ENCODE measurements at places on chromosomes 7 and 10.

DNA sequence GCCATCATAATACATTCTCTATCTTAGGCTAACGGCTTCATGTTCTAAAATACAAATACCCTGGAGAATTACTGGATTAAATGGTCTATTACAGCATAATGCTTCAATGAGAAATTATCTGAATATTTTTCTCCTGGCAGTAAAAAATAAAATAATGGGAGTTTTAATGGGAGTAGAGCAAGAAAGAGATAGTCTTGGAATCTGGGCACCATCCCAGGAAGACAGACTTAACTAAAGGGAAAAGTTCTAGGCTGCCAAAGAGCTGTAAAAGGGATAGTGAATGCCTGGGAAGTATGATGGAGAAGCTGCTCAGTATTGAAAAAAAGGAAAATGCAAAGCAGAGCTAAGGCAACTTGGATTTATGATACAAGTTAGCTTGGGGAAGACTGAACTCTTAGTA, 12.1 kb upstream of the SYPL1 start:
- DNase-seq = no peak

DNA sequence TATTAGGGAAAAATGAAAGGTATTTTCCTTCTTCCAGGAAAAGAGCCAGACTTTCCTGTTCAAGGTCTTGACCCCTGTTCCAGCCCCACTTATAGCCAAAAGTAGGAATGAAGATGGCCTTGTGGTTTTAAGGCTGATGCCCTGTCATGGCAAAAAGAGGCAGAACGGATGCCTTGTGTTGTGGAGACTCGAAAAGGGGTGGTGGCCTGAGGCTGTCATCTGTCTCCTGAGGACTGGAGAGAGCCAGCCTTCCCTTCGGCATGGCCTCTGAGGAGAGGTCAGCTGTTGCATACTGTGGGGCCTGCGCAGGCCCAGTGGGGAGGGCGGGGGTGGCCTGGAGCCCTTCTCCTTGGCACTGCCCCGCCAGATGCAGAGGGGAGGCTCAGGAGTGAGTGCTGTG, 166.0 kb upstream of the EEPD1 start:
- no peak for DNase-seq

- no peak for DNase-seq
Observed at GRCh38 chr7:1560620-1561031, 4.6 kb upstream of the TMEM184A start.

- DNase-seq = no peak
Observed at GRCh38 chr10:85177767-85178166, 849.4 kb downstream of the CCSER2 start.

DNA sequence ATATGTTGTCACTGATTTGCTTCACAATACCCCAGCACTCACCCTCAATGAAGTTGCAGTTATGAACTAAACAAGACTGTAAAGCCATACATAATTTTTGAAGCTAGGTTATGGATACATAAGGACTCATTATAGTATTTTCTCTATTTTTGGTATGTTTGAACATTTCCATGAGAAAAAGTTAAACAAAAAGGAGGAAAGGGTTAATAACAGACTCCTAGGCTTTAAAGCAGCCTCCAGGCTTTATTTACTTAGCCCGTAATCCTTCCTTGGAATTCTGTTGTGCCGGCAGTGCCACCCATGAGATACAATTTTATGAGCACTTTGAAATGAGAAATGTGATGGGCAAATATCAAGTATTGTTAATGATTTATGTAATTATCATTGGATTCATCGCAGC, 2.1 kb upstream of the DENND11 start:
- no peak for DNase-seq

DNA sequence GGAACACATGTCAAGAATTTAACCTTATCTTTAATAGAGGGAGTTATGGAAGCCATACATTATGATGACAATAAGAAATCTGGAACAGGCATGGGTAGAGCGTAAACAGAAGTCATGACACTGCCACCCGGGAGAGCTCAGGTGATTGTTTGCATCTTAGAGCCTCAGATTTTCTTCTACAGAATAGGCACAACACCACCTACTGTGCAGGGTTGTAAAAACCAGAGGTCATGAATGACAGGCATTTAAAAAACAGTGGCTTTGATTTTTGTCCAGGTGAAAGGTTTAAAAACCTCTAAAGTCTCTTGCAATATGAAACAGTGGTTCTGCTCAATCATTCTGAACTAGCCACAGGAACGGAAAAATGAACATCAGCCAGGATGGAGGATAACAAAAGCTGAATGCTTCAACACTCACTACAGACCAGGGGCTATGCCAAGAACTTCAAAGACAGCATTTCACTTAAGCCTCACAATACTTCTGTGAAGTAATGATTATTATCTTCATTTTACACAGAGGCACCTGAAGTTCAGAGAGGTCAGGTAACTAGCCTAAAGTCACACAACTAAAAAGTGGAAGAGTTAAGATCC, 123.8 kb downstream of the SLC25A13 start:
- no peak for DNase-seq

DNA sequence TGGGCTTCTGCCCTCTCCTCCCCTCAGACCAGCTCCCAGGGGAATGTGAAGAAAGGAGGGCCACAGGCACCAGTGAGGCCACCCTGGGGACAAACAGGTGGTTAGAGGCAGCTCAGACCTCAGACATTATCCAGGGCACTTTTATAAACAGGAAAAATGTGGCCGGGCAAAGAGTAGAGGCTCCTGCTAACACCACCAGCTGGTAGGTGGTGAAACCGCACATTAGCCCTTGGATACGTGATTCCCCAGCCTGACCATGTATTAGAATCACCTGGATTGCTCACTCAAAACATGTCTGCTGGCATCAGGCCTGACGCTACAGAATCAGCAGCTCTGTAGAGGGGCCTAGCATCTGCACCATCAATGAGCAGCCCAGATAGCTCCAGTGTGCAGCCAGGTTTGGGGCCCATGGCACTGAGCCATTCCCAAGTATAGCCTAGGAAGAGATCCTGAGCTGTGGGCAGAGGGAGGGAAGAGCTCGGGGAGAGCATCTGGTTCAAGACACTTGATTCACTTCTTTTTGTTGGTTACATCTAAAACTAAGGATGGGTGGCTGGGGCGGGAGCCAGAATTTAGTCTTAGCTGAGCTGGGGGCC, 37.1 kb downstream of the GPR26 start:
- DNase-seq = no peak

DNA sequence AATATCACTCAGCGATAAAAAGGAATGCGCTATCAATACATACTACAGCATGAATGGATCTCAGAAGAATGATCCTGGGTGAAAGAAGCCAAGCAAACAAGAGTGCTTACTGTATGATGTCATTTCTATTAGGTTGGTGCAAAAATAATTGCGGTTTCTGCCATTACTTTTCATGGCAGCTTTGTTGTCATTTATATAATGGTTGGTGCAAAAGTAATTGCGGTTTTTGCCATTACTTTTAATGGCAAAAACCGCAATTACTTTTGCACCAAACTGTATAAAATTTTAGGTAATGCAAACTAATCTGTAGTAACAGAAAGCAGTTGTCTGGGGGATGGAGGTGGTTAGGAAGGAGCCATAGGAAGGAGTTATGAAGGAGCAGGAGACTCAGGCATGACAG, 318.3 kb upstream of the ZMIZ1 start:
- DNase-seq = no peak

- DNase-seq = no peak
Observed at GRCh38 chr7:82012453-82012852, 242.6 kb upstream of the HGF start.

GRCh38 chr7:26390016-26390415, 98.4 kb downstream of the SNX10 start:
- no peak for DNase-seq

DNA sequence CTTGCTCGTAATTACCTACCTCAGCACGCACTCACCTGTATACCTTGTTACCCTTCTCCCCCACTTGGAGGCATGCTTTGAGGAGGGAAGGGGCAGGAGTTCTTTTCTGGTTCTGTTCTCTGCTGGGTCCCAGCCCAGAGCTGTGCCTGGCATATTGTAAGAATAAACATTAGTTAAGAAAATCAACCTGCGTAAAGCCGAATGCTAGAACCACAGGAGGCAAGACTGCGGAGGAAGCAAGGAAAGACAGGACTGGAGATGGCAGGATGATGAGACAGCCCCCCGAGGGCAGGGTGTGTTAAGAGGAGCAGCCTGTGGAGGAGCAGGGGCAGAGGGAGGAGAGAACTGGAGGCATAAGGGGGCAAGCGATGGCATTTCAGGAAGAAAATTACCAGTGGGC, 9.5 kb downstream of the C10orf53 start:
- DNase-seq = no peak

- DNase-seq = no peak
Observed at GRCh38 chr7:96004578-96004977, 232.2 kb downstream of the DYNC1I1 start.

- no peak for DNase-seq
Observed at GRCh38 chr7:43646603-43647338, 63.9 kb downstream of the STK17A start.

GRCh38 chr7:29976673-29977415, 12.8 kb downstream of the SCRN1 start:
- DNase-seq = no peak

DNA sequence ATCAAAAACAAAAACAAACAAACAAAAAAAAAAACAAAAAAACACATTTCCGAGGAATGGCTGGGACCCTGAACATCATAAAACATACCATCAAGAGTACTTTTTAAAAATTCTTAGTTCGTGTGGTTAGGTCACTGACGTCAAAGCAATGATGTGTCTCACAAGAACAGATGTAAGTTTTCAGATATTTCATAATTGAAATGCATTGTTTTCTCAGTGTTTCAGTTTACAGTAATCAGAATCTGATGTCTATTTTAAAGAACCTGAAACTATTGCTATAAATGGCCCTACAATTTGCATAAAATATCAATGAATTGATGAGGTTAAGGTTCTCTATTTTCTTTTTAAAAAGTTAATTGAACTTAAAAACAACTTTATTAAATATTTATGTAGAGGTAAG, 103.7 kb upstream of the HGF start:
- DNase-seq = no peak

- DNase-seq = no peak
Observed at GRCh38 chr7:39810710-39811109, 139.3 kb upstream of the CDK13 start.

- no peak for DNase-seq
Observed at GRCh38 chr7:92498557-92498956, 20.8 kb upstream of the ERVW-1 start.

DNA sequence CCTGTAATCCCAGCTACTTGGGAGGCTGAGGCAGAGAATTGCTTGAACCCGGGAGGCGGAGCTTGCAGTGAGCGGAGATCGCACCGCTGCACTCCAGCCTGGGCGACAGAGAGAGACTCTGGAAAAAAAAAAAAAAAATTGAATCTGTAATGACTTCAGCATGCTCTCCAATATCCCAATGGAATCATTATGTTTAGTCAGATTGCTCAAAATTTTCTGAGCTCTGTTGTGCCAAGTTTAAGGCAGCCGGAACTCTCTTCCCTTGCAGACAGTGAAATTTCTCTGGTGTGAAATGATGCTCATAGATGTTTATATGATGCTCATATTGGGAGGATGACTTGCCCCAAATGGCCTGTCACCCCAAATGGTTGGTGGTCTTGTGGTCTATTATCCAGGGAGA, 180.9 kb downstream of the CTTNBP2 start:
- no peak for DNase-seq

DNA sequence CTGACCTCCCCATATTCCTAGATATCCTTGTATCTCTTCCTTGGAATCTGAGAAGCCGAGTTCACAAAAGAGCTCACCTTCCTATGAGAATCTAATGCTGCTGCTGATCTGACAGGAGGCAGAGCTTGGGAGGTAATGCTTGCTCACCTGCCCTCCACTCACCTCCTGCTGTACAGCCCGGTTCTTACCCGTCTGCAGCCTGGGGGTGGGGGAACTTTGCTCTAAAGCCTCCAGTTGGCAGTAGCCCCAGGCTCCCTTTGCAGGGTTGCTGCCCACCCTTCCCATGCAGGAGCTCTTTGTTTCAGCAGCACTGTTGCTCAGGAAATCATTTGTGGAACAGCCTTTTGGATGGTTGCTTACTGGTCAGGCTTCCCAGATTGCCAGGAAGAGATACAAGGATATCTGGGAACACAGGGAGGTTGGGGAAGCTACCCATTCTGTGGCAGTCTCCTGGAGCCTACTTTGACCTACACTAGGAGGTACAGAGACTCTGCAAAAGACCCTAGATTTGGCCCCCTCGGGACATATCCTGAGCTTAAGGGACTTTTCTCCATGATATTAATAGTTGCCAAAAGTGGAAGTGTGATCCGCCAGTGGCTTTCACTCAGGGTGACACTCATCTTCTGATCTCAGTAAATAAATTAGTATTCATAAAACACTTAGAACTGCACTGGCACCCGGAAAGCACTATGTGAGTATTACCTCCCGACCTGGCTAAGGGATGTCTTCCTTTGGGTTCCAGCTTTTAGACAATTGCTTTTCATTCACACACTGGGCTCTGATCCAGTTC, 363.7 kb upstream of the PODXL start:
- DNase-seq = no peak

- DNase-seq = no peak
Observed at GRCh38 chr10:122853665-122854313, 8.1 kb upstream of the CUZD1 start.

DNA sequence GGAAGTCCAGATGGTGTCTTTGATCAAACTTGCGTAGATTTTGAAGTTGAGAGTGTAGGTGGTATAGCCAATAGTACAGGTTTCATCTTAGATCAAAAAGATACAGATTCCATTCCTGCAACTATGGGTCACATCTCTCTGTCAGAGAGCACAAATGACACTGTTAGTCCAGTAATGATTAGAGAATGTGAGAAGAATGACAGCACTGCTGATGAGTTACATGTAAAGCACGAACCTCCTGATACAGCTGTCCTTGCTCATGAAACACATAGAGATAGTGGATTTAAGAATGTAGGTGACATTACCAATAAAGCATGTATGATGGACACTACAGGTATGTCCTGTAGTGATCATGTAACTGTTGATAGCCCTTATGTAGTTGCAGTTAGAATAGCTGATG, 59.1 kb downstream of the LOXL4 start:
- no peak for DNase-seq

GRCh38 chr7:24381894-24382505, 98.0 kb downstream of the NPY start:
- DNase-seq = no peak

DNA sequence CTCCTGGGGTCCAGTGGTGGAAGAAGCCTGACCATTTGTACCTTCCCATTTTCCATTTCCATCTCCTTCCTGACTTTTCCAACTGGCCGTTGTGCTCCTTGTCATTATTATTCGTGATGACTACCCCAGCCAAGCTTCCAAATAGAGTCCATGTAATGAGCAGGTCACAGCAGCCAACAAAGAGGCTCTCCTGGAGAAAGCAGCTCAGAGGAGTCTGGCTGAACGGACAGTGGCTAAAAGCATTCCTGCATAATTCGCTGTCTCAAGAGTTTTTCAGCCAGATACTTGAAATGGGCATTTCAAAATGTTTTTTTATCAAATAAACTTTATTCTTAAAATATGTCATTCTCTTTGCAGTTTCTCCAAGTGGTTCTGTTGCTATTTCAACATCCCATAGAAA, 458.6 kb downstream of the INHBA start:
- no peak for DNase-seq

- no peak for DNase-seq
Observed at GRCh38 chr10:28171468-28172222, 131.2 kb downstream of the MPP7 start.
